ENCODE measurements at places on chromosomes 3 and 15.

- DNase-seq = no peak
Observed at GRCh38 chr3:15629860-15630597, 28.5 kb downstream of the BTD start.

GRCh38 chr3:146921693-146922092 is 316.5 kb upstream of the PLSCR5 start:
- DNase-seq = no peak

DNA sequence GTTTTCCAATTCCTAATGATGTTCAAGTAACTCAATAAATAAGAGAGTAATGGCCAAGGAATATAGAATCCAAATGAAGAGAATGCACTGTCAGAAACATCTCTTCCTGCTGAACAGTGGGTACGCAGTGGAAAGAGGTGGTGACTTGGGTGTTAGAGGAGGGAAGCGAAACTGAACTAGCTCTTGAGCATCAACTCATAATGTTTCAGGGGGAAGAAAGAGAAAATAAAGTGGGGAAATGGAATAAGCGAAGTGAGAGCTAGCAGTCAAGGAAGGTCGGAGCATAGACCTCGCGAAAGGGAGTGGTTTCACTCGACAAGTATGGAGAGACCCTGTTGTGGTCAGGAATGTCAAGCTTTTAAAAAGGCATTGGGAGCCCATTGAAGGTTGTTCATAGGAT is 309.5 kb downstream of the GAP43 start:
- DNase-seq = no peak

DNA sequence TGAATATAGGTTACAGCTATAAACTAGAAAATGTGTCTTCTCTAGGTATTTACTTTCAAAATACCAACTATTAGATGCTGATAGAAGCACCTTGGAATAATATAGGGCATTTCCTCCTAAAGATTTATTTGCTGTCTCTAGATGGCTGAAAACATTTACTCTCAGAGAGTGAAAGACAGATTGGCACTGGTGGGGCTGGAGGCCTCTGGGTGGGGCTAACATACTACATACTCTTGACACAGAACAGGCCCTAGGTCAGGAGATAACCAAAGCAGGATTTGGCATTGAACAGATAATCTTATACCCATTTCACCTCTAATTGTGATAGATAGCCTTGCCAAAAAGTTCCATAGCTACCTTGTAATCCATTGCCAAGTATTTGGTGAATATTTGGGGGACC is 253.3 kb upstream of the TBC1D5 start:
- no peak for DNase-seq

GRCh38 chr3:52839892-52840545 is 5.2 kb upstream of the MUSTN1 start:
- DNase-seq = no peak

DNA sequence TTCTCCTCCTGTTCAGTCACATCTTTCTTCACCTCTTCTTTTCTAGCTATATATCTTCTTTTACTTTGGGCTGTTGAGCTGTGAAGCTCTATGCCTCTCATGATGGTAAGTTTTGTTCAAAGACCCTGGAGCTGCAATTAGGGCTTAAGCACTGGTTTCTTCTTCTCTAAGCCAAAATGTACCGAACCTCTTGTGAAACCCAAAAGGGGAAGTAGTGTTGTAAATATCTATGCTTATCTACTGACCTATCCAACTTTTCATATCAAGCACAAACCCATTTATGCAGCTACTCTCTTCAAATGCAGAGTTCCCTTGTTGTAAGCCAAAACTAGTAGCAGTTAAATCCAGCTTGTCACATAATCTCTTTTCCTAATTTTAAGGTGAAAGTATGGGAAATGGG is 123.6 kb upstream of the CD96 start:
- no peak for DNase-seq

DNA sequence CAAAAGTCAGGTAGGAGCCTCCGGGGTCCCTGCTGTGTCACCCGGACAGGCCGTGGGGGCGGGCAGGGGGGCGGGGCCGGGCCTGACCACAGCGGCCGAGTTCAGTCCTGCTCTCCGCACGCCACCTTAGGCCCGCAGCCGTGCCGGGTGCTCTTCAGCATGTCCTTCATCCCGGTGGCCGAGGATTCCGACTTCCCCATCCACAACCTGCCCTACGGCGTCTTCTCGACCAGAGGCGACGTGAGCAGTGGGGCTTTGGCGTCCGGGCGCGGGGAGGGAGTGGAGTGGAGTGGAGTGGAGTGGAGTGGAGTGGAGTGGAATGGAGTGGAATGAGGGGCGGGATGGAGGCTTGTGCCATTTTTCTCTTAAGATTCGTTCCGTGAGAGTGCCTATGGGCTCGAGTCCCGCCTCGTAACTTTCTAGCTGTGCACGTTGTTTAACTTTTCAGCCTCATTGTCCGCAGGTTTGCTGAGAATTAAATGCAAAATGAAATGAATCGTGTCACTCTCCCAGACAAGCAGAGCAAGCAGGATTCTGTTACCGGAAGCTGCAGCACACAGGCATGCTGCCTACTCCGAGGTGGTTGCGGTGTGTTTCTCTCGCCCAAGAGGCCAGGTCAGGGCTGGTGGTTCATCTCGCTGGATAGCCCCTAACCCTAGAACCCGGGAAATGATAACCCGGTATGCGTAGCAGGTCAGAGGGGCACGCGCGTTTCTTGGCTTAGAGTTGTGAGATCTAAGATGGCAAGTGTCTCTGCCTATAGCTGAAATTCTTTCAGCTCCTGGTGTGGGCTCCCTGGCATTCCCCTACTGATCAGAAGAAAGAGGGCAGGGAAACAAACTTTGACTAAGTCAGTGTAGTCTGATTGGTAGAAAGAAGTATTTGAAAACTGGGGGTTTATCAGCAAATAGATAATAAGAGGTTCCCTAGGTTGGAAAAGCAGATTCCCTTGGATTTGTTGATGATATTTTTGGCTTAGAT is at the start of gene FAH:
Gene FAH (plus strand): TSS at position 104 of the 981 bp plus-strand sequence. CDS start 56 bp downstream, at position 160.
- DNase-seq = peak; percentile 58

DNA sequence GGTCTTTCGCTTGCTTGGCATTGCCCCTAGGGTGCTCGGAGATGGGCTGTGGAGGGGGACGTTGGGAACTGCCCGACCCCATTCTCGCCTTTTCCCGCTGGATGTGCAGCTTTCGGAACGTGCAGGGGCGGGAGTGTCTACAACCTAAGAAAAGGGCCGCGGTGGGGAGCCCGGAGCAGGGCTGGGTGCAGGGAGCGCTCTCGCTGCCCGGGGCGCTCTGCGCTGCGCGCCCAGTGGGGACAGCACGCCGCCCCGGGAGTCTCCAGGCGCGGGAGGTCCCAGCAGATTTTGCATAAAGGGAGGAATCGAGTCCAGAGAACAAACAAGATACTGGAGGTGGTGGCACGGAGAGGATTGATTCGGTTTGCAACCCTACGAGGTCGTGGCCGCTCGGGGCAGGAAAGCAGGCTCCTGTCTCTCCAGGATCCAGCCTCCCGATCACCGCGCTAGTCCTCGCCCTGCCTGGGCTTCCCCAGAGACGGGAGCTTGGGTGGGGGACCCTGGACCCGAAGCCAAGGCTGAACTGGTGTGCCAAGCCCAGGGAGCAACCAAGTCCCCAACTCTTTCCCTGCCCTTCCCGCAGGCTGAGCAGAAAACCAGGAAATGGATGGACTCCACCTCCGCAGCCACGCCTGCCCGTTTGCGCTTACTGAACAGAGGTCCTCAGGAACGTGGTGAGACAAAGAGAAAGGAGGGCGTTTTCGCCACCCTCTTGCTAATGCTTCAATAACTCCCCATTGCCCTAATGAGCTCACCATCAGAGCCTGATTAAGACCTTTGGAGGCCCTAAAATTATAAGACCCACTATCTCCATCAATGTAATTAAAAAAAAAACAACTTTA is 59.7 kb downstream of the NOX5 start:
- DNase-seq = peak; percentile 79

- DNase-seq = no peak
Observed at GRCh38 chr3:14872706-14873105, 53.9 kb downstream of the FGD5 start.

GRCh38 chr3:174700736-174701135 is 158.4 kb upstream of the NAALADL2 start:
- no peak for DNase-seq

DNA sequence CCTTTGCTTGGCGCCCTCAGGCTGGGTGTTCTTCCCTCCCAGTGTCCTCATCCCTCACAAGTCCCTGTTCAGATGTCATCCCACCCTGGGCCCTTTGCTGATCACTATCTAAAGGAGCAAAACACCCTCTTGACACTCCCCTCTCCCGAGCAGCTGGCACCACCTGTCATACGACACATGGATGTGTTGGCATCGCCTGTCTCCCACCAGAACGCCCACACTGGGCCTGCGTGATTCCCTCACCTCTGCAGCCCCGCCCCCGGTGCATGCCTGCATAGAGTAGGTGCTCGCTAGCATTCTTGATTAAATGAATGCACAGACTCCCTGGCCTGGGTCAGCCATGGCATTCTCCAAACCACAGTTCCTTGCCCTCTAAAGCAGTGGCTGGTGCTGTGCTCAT is 75.8 kb downstream of the DNAJB8 start:
- DNase-seq = no peak

DNA sequence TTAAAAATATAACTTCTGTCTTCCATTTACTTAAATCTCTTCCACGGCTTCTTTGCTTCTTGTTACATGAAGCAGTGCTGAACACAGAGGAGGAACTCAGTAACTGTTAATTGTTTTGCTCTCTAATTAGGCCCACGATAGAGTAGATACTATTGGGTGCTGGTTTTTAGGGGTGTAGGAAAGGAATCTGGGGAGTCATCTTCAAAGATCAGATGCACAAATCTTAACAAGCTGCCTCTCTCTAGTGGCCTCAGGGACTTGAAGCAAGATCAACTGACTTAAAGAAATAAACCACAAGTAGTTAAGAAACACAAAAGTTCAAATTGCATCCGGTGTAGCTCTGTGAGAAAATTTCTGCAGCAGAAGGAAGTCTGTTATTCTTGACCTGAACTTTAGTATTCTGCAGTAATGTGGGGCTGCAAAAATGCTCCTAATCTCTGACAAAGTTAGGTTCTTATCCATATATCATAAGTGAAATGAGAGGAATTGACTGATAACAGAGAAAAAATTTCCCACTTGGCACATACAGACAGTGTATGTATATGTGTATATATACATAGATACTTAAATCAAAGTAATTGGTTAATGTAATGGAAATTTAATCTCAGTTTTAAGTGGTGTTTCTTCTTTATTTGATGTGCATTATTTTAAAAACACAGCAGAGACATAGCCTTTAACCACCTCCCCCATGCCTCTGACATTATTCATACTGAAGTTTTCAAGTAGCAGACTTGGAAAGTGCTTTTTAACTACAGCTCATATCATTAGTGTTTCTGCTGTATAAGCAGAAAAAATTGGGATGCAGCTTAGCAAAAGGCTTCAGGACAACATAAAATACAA is 51.8 kb downstream of the CHST2 start:
- DNase-seq = no peak

GRCh38 chr15:58179741-58180381 is 41.7 kb downstream of the AQP9 start:
- no peak for DNase-seq

- no peak for DNase-seq
Observed at GRCh38 chr15:55873024-55873720, 120.2 kb downstream of the NEDD4 start.

GRCh38 chr3:135056733-135057310 is 261.8 kb downstream of the EPHB1 start:
- DNase-seq = no peak

DNA sequence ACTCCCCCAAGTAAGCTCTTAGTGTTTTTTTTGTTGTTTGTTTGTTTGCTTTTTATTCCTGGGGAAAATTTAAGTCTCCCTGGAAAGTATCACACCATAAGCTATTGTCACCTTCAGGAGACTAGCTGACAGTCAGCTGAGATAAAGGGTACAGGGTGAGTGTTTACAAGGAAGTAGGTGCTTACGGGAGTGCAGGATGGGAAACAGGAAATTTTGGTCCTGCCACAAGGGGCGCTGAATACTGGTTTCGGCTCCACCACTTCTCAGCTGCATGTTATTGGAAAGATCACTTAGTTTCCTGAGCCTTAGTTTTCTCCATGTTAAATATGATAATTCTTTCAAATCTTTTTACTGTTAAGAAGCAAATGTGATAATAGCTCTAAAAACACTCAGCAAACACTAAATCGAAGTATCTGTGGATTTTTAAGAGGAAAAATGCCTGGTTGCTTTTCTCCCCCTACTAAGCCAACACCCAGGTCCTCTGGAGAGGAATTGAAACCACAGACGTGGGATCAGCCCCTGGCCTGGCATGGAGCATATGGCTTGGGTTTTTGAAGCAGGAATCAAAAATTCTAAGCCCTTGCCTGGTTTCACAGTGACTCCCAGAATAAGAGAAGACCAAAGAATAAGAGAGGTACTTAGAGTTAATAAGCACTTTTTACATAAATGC is 90.7 kb downstream of the SCN11A start:
- no peak for DNase-seq

DNA sequence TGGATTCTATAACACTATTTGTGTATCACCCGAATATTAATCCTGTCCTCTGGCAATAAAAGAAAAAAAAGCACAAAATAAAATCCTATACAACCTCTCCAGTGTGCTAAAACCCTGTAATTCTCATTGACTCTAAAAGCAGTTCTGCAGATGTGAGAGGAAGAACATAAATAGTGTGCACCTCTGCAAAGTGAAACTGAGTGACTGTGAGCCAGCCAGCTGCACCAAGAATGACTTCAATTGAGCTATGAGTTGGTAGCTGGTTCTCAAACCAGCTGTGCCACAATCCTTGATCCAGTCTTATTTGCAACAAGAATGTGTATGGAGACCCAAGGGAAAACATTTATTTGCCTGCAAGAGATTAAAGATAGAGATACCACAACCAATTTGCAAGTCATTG is 31.2 kb upstream of the COL8A1 start:
- no peak for DNase-seq

DNA sequence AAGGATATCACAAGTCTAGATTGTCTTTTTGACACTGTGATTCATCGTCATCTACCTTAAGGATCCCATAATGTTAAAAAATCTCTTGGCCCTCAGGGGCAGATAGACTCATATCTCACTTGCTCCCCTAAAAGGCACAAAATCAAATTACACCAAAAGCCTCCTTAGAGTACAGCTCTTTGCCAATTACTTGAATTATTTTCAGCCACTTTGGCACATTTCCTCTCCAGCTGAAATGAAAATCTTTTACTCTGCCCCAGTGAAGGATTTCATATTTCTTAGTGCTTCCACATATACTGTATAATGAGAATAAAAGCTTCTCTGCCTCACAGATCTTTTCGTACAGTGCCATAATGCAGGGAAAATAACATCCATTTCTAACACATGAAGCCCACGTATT is 190.7 kb upstream of the GBE1 start:
- no peak for DNase-seq

GRCh38 chr3:67044295-67044694 is 46.2 kb downstream of the KBTBD8 start:
- no peak for DNase-seq

DNA sequence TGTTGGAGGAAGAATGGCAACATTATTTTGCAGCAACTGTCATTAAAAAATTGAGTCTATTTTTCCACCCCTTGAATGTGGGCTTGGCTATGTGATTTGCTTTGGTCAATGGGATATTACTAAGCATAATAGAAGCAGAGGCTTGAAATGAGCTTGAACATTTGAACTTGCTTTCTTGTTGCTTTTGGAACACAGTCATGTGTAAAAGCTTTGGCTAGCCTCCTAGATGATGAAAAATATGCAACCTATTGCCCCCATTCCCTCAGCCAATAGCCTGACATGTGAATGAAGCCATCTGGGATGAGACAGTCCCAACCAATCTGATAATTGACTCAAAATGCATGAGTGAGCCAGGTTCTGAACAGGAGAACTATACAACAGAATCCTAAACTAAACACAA is 78.4 kb downstream of the PLSCR2 start:
- DNase-seq = no peak

Measured in ecto neural progenitor cell (in vitro differentiated cells).